Fibroblast of mammary gland (primary cell): ENCODE measurements at places on chromosomes 5 and 9.

- DNase-seq, result peak; percentile 82
Measured at GRCh38 chr9:32378496-32378895, 5.9 kb upstream of the ACO1 start.

DNA sequence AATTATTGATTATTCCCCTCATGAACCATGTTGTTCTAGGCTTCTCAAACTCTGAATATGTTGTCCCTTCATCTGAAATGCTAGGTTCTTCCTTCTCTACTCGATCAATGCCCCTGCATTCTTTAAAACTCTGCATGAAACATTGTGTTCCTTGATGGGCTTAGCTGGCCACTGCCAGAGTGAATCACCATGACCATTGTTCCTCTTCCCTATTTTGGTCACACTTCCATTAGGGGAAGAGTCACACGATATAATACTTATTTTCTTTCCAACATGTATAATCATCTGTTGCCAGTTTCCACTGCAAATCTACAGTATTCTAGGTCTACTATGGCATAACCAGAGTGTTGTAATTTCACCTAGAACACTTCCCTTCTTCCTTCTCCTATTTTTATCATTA lies 247.9 kb downstream of the TRPM3 start:
- DNase-seq, result peak; percentile 67

DNA sequence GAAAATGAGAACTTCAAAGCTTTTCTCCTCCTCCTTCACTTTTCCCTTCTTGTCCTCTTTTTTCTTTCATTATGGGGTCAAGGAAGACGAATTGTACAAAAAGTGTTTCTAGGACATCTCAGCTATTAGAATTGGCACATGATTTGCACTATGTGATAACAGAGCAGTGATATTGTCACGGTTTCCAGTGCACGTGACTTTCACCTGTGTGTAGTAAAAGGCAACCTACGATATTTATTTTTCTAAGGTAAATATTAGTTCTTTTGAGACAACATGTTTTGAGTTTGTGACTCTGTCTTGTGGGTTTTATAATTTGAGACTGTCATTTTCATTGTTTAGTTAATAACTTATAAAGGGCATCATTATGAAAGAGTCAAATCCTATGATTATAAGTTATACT lies 213.1 kb downstream of the PSAT1 start:
- no peak for DNase-seq

DNA sequence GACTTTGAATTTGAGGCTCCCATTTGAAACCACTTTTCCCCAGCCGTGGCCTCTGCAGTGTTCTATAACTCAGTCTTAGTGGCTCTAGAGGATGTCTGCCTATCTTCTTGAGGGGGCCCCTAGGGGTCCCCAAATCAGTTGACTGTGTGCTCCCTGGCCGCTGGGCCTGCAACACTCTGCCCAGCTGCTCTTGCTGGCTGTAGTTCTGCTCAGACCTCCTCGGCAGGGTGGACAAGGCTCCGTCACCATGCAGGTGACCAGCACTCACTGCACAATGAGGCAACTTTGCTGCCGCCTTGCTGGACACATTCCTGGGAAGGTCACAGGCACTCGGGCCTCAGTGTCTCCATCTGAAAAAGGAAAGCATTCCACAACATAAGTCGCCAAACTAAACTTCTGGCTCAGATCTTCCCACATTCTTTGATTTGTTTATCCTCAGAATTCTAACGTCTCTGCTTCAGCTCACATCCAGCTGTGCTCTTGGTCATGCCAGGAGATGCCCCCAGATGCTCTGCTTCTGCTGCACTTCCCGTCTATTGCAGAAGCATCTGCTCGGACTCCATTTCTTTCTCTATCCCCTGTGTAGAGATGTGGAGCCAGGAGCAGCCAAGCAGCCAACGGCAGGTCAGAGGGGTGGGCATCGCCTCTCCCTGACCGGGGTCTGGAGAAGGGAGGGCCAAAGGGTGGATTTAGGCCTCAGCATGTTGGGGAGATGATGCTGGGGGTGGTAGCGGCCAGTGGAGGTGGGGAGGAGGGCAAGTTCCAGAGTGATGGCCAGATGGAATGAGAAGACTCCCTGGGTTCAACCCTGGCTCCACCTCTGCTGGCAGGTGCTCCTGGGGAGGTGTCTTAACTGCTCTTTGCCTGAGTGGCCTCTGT lies 133.6 kb downstream of the MVB12B start:
- no peak for DNase-seq

DNA sequence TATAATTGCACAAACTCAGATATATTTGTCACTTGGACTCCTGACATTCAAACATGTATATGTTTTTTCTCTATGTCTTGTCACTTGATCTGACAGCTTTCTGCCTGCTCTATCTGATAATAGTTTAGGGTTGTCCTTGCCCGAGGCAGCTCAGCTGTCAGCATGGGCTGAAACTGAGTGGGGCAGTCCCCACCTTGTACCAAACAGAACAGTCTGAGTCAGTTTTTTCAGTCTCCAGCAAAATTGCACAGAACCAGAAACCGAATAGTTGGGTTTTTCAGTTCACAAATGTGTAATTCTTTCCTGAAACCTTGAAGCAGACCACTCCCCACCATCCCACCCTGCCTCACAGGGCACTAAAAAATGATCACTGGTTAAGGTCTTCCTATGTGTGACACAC lies 9.5 kb upstream of the HAND1 start:
- DNase-seq, result no peak

GRCh38 chr5:97388794-97389193 lies 205.7 kb upstream of the RIOK2 start:
- peak; percentile 57 for DNase-seq

- no peak for DNase-seq
Measured at GRCh38 chr5:85500869-85501268, 1116.2 kb upstream of the EDIL3 start.

GRCh38 chr9:125407974-125408900 lies 146.6 kb downstream of the GAPVD1 start:
- peak; percentile 57 for DNase-seq

GRCh38 chr9:83701769-83702168 lies 6.0 kb downstream of the UBQLN1 start:
- DNase-seq, result peak; percentile 84

DNA sequence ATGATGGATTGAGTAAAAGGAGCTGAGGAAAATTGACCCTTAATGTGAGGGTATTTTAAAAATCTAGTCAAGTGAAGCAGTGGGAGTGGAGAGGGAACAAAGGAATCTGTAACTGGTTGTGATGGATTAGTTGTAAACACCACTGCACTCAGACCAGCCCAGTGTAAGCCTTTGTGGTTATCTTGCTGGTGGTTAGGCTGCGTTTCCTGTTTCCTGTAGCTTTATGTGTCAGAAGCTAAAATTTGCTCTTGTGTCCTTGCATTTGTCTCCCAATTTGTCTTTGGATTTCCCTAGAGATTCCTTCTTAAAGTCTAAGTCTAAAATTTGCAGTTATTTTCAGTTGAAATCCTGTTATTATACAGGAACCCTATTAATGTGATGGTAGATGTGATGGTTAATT lies 6.3 kb downstream of the IFNA21 start:
- peak; percentile 0 for DNase-seq

DNA sequence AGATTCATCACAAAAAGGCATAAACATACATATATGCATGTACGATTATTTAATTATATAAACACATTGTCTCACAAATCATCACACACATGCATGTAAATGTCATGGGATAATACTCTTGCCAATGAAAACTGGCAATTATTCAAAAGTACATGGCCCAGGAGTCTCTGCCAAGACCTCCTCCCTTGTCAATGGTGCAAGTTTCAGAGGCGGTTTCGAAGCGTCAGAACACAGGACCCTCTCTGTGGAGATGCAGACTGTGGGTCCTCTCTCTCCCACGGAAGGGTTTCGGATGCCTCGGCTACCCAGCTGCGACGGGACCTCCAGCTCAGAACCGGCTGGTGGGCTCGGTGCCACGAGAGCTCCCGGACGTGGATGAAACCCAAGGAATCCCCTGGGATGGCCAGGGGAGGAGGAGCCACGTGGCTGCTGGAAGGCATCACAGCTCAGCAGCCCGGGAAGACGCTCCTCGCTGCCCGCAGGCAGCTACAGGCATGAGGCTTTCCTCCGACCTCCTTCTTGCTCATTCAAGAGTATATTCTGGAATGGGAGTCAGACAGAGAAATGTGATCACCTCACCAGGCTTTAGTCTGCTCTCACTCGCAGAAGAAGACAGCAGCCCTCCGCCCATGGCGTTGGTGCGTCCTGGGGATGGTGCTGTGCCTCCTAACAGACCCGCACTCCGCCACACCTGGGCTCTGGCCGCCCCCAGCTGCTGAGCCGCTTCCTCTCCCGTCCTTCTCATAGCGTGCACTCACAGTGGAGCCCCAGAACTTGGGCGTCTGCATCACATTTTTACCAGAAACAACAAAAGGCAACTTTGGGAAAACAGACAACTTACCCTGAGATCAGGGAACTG lies 308.8 kb downstream of the IRX2 start:
- no peak for DNase-seq

DNA sequence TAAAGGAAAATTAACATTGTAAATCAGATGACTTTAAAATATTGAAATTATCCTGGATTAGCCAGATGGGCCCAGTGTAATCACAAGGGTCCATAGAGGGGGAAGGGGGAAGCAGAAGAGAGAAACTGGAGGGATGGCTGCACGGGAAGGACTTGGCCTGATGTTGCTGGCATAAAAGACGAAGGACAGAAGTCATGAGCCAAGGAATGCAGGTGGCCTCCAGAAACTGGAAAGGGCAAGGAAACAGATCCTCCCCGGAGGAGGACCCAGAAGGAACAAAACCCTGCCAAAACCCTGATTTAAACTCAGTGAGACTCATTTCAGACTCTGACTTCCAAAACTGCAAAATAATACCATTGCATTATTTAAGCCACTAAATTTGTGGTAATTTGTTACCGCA lies 100.2 kb downstream of the ADAMTS2 start:
- DNase-seq, result no peak

- DNase-seq, result no peak
Measured at GRCh38 chr9:80085668-80086067, 513.9 kb downstream of the TLE4 start.

- DNase-seq, result peak; percentile 27
Measured at GRCh38 chr5:103393101-103393754, 134.7 kb downstream of the MACIR start.

DNA sequence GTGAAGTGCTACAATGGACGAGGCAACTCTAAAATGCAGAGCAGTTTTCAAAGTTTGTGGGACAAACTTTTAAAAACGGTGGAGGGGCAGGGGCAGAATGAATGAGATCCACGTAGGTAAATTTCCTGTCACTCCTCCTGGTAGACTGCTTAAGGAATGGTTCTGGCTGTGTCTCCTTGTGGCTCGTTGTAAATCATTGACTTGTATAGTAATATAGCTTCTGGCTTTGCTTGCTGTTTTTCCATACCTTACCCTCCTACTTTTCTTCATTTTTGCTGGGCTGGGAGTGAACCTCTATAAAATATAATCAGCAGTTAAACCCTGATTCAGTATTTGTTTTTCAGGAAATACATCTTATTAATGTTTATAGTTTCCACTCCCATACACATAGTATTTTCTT lies 235.7 kb downstream of the TUSC1 start:
- no peak for DNase-seq

DNA sequence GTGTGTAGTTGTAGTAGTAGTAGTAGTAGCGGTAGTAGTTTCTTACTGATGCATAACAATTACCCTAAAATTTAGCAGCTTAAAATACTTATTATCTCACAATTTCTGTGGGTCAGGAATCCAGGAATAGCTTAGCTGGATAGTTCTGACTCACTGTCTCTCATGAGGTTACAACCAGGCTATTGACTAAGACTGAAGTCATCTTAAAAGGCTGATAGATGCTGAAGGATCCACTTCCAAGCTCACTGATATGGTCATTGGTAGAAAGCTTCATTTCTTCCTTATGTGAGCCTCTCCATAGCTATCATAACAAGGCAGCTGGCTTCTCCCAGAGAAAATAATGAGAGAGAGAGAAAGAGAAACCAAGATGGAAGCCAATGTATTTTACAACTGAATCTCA lies 147.5 kb upstream of the FBXL17 start:
- peak; percentile 73 for DNase-seq

DNA sequence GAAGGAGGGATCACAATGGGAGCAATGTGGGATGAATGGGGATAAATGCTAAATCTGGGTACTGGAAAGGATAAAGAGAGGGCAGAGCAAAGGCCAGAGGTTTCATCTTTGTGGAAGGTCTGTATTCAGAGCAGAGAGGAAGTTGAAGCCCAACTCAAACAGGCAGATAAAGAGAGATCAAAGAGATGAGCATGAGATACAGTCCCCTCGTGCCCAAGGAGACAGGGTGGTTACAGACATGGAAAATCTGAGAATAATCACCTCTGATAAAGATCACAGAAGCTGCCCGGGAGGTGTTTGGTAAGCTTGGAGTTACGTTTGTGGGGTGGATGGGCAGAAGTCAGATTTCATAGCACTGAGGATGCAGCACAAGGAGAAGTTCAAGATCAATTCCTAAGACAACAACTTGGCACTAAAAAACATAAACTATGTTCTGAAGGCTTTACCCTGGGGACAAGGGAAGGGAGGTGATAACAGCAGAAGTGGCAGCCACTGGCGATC lies 459 bp upstream of the ERAP2 start:
- DNase-seq, result no peak

DNA sequence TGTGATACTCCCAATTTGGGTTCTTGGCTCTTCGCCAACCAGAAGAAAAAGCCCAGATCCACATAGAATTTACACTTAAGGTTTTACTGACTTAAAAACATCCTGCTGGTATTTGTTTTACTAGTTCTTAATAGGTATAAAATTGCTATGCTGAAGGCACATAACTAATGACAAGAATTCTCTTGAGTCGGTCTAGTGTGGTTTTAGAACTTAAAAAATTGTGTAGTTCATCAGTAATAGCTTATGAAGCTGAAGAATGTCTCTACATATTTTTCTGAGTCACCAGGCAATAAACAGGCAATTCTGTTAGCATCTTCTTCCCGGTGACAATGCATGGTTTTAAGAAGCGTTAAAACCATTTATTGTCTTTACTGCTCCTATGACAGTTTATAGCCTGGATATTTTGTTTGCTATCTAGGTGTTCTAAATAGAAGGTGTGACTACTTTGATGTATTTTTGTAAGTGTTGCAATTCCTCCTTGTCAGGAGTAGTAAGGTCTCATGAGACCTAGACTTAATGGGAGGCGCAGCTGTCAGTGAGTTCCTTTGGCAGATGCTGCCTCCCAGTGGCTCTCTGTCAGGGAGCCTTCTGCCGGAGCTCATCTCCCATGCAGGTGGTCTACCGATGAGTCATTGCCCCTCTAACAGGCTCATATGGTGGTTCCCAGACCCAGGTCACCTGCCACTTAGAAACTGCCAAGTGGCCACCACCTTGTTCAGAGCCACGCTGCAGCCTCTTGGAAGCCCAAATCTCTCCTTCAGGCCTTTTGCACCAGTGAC lies 173.8 kb downstream of the MAST4 start:
- peak; percentile 8 for DNase-seq

GRCh38 chr9:16426716-16427115 lies 443.8 kb downstream of the BNC2 start:
- DNase-seq, result peak; percentile 30
